ENCODE measurements at places on chromosomes 4 and X. TPM values are rescaled to one million over a fixed set of nuclear protein-coding genes. Genes with fewer than 3 reads are reported as not detected.

GRCh38 chr4:3363411-3364141, 70.8 kb downstream of the RGS12 start:
- H3K27me3 ChIP-seq, result no peaks in the 10 kb centered on the region
- H3K27ac ChIP-seq, result no peak overlapping the region
- H3K4me3 ChIP-seq, result no peak overlapping the region

DNA sequence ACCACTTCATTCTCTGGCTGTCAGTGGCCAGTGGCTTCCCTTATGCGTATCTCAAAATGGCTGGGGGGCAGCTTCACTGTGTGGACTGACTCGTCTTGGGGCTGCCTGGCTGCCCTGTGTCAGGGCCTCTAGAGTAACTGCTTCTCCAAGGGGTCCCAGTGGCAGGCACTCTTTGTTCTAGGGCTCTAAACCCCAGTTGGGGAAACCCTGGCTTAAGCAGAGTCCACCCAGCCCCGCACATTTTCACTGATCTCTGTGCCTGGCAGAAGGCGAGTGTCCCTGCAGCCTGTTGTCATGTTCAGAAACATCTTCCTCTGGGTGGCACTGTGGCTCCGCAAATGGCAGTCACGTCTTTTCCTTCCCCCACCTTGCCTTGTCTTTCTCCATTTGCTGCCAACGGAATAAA, 59.7 kb downstream of the NBDY start:
- no peaks in the 10 kb centered on the region for H3K4me1 ChIP-seq
- no peak overlapping the region for H3K27ac ChIP-seq
- H3K36me3 ChIP-seq, result no peaks in the 10 kb centered on the region
- no peak overlapping the region for H3K4me3 ChIP-seq
- DNase-seq, result no peak

DNA sequence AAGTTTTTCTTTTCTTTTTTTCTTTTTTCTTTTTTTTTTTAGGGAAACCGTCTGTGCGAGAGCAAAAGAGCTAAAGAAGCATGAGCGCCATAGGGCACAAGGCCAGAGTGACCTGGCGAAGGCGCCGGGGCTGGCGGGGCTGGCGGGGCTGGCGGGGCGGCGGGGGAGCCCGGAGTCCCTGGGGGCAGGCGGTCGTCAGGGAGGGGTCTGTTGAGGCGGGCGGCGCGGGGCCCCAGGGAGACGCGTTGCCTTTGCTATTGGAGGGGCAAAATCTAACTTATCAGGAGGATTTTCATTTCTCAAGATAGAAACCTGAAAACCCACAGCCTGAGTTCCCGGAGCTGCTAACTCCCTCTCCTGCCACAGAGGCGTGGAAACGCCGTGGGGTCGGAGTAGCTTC, 135.6 kb upstream of the SMAD1 start:
- no peaks in the 10 kb centered on the region for H3K4me1 ChIP-seq
- H3K27ac ChIP-seq, result no peak overlapping the region
- no peaks in the 10 kb centered on the region for H3K36me3 ChIP-seq
- DNase-seq, result no peak

GRCh38 chr4:11743236-11743635, 314.5 kb upstream of the HS3ST1 start:
- H3K27ac ChIP-seq, result no peak overlapping the region
- no peaks in the 10 kb centered on the region for H3K27me3 ChIP-seq
- DNase-seq, result no peak
- no peak overlapping the region for H3K4me3 ChIP-seq

GRCh38 chrX:48665991-48666390, 17.6 kb upstream of the WAS start:
- no peaks in the 10 kb centered on the region for H3K36me3 ChIP-seq
- H3K4me3 ChIP-seq, result no peak overlapping the region
- no peak overlapping the region for H3K27ac ChIP-seq
- no peaks in the 10 kb centered on the region for H3K4me1 ChIP-seq
- no peak for DNase-seq
- no peaks in the 10 kb centered on the region for H3K27me3 ChIP-seq

DNA sequence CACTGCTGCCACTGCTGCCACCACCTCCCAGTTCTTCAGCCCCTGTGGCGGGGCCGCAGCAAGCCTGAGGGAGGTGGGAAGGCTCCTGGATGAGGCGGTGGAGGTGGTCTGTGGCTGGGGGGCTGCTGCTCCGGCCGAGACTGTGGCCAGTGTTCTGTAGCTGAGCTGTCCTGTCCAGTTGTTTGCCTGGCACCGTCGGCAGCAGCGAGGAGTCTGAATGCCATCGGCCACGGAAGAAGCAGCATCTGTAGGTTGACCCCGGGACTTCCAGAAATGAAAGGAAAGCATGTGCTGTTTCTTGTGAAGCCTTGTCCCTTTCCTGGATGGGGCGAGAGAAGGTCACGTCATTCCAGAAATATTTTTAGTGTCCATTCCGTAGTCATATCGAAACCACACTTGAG, 3.3 kb downstream of the C4orf54 start:
- H3K4me1 ChIP-seq, result peaks cover 41% of the 10 kb centered on the region
- H3K27me3 ChIP-seq, result no peaks in the 10 kb centered on the region
- H3K4me3 ChIP-seq, result no peak overlapping the region
- no peaks in the 10 kb centered on the region for H3K36me3 ChIP-seq
- no peak for DNase-seq
- H3K27ac ChIP-seq, result no peak overlapping the region

GRCh38 chr4:53169695-53170617, 195.9 kb downstream of the SCFD2 start:
- no peaks in the 10 kb centered on the region for H3K27me3 ChIP-seq
- H3K36me3 ChIP-seq, result no peaks in the 10 kb centered on the region
- no peak overlapping the region for H3K4me3 ChIP-seq
- H3K27ac ChIP-seq, result no peak overlapping the region

CXorf51A gene
- total RNA-seq, result not detected

- H3K27ac ChIP-seq, result no peak overlapping the region
- DNase-seq, result no peak
- H3K4me3 ChIP-seq, result no peak overlapping the region
- H3K27me3 ChIP-seq, result no peaks in the 10 kb centered on the region
Observed at GRCh38 chr4:8847331-8847730, 24.3 kb downstream of the HMX1 start.

DNA sequence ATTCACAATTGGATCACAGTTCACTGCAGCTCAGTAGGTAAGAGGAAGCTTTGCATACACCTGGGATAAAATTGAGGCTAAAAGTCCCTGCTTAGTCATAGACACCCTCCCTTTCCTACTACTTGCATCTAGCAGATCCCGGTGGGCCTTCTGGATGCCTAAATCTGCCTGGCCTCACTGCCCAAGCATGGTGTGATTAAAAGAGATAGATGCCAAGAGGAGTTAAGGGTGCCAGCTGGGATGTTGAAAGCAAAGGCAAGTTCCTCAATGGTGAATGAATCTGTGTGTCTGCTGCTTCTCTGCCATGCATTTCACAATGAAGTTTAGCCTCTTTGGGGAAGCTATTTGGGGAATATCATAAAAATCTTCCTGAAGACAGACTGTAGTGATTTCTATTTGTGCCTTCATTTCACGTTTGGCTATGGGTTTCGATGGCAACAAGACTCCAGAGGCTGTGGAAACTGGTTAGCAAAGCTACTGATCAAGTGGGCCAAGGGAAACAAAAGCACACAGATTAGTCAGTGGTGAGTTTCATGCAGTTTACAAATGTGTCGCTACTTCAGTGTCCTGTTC, 534.0 kb downstream of the ANKRD50 start:
- no peaks in the 10 kb centered on the region for H3K27me3 ChIP-seq
- no peak for DNase-seq
- H3K36me3 ChIP-seq, result no peaks in the 10 kb centered on the region
- peak overlapping the region; percentile 52 for H3K4me3 ChIP-seq
- H3K4me1 ChIP-seq, result peaks cover 18% of the 10 kb centered on the region
- peak overlapping the region; percentile 36 for H3K27ac ChIP-seq

GRCh38 chr4:1536579-1537409, 130.6 kb upstream of the NKX1-1 start:
- no peak overlapping the region for H3K27ac ChIP-seq
- no peaks in the 10 kb centered on the region for H3K36me3 ChIP-seq
- peaks cover 9% of the 10 kb centered on the region for H3K4me1 ChIP-seq
- no peak for DNase-seq
- no peak overlapping the region for H3K4me3 ChIP-seq
- H3K27me3 ChIP-seq, result no peaks in the 10 kb centered on the region

DNA sequence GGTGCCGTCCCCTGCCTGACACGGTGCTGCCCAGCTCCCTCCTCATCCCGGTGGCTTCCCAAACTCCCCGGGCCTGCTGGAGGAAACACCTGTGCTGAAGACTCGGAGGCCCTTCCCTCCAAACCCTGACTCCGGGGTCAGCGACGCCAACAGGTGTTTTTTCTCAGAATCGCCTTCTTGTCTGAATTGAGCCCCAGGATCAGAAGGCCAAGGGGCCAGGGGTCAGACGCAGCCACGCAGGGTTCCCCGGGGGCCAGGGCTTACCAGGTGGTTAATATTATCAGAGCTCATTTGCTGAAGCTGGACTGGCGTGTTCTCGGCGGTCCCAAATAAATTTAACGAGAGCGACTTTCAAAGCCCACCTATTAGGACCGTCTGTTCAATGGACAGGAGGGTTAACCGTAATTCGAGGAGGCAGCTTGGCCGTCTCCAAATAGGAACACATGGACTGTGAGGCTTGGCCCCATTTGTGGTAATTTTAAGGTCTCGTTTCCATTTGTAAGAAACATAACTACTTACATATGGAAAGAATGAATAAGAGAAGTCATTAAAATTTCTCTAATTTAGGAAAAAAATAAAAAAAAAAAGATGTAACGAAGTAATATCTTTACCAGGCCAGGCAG, 239.3 kb downstream of the CRLF2 start:
- no peaks in the 10 kb centered on the region for H3K36me3 ChIP-seq
- DNase-seq, result no peak
- H3K27me3 ChIP-seq, result no peaks in the 10 kb centered on the region
- no peak overlapping the region for H3K4me3 ChIP-seq
- no peaks in the 10 kb centered on the region for H3K4me1 ChIP-seq

DNA sequence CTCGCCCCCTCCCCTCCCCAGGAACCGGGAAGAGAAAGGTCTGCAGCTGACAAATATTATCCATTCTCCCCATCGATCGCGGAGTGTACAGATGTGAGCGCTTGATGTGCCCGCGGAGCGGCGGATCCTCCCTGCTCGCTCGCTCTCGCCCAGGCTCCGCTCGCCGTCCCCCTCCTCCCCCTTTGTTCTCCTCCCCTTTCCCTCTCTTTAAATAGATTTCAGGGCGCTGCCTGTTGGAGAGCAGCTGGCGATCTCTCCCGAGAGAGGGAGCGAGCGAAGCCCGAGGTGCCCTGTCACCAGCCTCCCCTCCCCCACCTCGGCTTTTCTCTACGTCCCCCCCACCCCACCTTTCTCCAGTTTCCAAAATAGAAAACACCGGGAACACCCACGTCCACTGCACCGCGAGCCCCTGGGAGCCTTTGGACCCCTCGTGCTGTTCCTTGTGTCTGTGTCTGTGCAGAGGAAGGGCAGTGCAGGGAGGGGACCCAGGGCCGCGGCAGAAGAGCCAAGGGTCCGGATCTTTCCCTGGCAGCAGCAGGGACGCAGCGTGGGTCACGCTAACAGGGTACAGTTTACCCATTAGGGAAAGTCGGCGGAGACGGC, 56.6 kb upstream of the BCOR start:
- no peak for DNase-seq
- no peak overlapping the region for H3K27ac ChIP-seq
- no peaks in the 10 kb centered on the region for H3K27me3 ChIP-seq

MAGEB17 gene
- total RNA-seq, result not detected

CXCL3 gene
- 11.9 TPM for total RNA-seq

DNA sequence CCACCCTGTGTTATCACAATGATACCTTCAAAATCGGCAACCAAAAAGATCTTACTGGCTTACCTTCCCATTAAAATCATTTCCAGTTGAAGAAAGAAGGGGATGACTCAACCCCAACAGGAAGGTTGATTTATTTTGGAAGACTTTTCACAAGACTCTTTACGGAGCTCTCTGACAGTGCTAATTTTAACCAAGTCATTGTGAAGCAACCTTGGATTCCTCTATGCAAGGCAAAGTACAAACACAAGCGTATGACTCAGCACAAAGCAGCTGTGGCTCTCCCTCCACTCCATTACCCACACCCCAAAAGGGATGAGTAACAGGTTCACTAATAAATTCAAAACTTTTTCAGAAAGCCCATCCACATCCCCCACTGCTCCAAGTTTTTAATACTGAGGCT, 213.8 kb upstream of the FGF13 start:
- no peak for DNase-seq
- H3K36me3 ChIP-seq, result no peaks in the 10 kb centered on the region
- H3K4me3 ChIP-seq, result no peak overlapping the region

KIF4A gene
- not detected for total RNA-seq

DNA sequence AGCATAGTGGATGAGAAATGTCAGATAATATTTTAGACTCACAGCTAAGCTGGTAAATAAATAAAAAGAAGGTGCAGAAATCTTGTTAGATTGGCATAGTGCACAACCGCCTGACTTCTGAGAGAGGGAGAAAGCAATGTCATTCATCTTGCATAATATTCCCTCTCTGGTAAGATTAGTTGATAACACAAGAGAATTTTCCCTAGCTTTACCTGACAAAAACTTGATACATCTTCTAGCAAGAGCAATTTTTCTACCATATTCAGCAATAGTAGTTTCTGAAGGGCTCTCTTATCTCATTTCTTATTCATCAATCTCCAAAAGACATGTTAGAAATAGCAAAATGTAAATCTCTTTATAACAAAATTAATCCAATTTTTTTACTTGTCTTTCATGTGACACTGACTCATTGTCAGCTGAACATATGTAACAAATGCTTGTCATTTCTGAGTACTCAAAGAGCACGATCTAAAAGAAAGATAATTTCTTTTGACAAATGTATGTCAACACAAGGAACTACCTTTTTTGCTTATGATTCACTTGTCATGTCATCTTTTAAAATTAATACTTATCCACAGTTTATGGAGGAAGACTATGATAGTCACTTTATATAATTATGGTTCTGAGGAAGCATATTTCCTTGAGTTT, 240.0 kb downstream of the ARAP2 start:
- no peaks in the 10 kb centered on the region for H3K27me3 ChIP-seq
- H3K4me3 ChIP-seq, result no peak overlapping the region
- no peak for DNase-seq
- no peak overlapping the region for H3K27ac ChIP-seq
- H3K36me3 ChIP-seq, result no peaks in the 10 kb centered on the region

BEX5 gene
- 5.2 TPM for total RNA-seq
